COLO829 (cell line): ENCODE measurements at places on chromosomes 7 and 10.

DNA sequence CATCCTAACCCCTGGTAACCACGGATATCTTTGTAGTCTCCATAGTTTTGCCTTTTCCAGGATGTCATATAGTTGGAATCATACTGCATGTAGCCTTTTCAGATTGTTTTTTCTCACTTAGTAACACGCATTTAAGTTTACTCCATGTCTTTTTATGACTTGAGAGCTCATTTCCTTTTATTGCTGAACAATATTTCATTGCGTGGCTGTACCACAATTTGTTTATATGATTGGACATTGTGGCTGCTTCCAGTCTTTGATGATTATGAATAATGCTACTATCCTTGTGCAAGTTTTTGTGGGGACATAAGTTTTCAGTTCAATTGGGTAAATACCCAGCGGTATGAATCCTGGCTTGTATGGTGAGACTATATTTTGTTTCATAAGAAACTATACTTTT, 60.8 kb downstream of the AOAH start:
- DNase-seq, result no peak

GRCh38 chr10:110792476-110793125, 79.1 kb upstream of the PDCD4 start:
- DNase-seq, result peak; percentile 25

- DNase-seq, result no peak
Observed at GRCh38 chr10:89297356-89297755, 4.5 kb upstream of the IFIT2 start.

- no peak for DNase-seq
Observed at GRCh38 chr10:11193001-11193551, 175.4 kb downstream of the CELF2 start.

GRCh38 chr7:43232366-43232765, 119.9 kb downstream of the HECW1 start:
- DNase-seq, result no peak

DNA sequence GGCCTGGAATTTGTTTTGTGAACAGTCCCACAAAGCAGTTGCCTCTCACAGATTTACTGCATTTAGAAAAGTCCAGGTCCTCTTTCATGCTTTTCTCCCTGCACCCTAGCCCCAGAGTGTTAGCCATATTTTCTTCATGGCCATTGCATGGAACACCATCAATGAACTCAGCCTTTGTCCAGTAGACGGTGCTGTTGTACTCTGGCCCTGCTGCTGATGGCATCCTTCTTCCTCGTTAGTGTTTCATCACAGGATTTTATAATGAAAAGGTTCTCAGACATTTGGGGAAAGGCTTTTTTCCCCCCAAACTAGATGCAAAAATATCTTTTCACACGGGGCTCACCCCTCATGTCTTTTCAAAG, 93.0 kb upstream of the SLC25A13 start:
- DNase-seq, result peak; percentile 68

GRCh38 chr10:132691711-132692153, 94.2 kb downstream of the NKX6-2 start:
- DNase-seq, result no peak

GRCh38 chr7:27782849-27783248, 42.9 kb downstream of the TAX1BP1 start:
- DNase-seq, result no peak

DNA sequence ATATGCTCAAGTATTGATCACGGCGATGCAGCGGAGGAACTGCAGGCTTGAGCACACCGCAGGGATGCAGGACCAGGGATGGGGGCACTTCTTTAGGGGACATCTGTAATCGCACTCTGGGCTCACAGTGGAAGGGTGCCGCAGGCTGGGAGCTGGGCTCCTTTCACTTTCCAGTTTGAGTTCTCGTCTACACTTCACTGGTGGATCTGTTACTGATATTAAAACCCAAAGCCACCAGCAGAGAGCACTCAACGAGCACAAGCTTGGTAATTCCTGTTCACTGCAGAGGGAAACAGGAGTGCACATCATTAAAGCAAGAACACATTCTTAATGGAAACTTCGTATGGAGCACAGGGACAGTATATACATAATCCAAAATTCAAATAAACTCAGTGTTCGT, 91.3 kb downstream of the PARD3 start:
- no peak for DNase-seq

GRCh38 chr7:30979027-30979426, 15.3 kb downstream of the GHRHR start:
- DNase-seq, result no peak

GRCh38 chr7:121547544-121548092, 151.5 kb upstream of the FAM3C start:
- DNase-seq, result peak; percentile 88

DNA sequence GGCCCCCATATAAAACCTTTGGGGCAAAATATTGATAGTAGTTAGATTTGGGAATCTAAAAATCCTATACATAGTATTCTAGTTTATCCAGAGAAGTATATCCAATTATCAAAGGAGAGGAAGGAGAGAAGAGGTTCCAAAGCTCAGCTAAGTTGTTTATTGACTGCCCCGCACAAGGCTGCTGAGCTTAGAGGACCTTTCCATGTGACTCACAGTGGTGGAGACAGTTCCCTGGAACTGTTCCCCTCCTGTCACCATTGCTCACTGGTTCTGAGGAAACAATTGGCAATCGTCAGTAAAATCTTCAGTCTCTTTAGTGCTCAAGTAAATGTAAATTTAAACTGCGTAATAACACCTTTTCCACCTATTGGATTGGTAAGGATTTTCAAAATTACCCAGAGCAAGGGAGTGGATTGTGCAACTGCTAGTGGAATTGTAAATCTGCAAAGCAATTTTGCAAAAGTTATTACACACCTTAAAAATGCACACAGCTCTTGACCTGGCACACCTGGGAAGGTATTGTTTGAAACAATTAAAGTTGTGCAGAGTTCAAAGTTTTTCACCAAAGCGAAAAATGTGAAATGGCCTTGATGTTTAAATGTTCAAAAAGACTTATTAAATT, 63.1 kb downstream of the EEPD1 start:
- no peak for DNase-seq

GRCh38 chr7:148211740-148212151, 378.8 kb upstream of the C7orf33 start:
- DNase-seq, result no peak

GRCh38 chr10:33412653-33413361, 78.3 kb upstream of the NRP1 start:
- no peak for DNase-seq

DNA sequence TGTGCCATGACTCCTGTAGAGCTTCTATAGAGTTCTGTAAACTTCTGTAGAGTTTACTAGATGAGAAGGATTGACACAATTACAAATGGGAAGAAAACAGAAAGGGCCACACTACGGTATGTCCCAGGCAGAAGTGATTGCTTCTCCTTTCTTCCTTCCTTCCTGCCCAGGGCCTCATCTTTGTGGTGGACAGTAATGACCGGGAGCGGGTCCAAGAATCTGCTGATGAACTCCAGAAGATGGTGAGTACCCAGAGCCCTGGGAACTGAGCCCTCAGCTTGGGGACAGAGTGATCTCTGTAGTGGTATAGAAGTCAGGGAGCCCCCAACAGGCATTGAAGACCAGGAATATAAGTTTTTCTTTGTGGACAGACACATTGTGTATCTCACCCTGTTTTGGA, 1.7 kb downstream of the ARF5 start:
- DNase-seq, result no peak

DNA sequence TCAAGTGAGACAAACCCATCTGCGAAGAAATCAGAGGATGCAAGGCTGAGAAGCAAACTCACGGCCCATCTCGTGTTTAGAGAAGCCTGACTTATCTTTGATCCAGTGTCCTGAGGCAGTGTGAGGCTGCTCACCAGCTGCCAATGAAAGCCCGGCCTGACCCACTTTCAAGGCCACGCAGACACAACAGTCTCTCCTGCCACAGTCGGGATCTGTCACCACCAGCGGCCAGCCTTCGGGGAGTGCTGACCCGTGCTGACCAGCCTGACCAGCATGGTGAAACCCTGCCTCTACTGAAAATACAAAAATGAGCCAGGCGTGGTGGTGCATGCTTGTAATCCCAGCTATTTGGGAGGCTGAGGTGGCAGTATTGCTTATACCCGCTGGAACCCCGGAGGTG, 7.4 kb upstream of the DNAJB6 start:
- DNase-seq, result no peak

GRCh38 chr10:10259013-10259412, 758.7 kb upstream of the CELF2 start:
- DNase-seq, result no peak

DNA sequence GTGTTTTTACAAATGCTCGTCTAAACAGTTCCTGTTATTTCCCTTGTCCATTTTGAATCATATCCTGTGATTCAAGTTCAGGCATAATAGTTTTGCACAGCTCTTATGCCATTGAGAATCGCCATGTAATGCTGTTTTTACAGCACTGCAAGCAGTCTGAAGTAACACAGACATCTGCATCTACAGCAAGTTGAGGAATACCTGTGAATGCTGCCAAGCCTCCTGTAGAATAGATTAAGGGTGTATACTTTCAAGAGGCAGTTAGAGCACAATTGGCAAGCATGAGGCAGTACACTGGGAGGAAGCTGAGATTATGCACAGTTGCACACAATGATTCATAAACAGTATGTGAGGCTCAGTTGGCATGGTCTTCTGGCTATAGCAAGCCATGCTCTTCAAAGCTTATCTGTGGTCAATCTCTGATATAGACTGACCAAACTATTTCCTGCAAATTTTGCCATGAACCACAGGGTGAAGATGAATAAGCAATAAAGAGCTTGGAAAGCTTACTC, 121.9 kb upstream of the AKR1E2 start:
- DNase-seq, result peak; percentile 40

DNA sequence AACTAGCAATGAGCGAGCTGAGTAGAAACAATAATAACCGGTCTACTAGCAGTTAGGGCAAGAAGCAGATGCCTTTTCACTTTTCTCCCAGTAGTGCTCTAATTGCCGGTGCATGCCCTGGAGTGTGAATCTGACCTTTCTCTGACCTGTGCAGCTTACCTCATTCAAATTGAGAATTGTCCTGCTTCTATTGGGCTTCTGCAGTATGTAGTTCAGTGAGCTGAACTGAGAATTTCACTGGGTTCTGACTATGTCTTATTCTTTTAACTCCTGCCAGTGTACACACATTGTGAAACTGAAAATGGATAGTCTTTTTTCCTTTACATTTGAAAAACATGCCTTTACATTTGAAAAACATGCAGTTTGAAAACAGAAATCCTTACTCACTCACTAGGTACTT, 157.9 kb upstream of the GRM3 start:
- no peak for DNase-seq

DNA sequence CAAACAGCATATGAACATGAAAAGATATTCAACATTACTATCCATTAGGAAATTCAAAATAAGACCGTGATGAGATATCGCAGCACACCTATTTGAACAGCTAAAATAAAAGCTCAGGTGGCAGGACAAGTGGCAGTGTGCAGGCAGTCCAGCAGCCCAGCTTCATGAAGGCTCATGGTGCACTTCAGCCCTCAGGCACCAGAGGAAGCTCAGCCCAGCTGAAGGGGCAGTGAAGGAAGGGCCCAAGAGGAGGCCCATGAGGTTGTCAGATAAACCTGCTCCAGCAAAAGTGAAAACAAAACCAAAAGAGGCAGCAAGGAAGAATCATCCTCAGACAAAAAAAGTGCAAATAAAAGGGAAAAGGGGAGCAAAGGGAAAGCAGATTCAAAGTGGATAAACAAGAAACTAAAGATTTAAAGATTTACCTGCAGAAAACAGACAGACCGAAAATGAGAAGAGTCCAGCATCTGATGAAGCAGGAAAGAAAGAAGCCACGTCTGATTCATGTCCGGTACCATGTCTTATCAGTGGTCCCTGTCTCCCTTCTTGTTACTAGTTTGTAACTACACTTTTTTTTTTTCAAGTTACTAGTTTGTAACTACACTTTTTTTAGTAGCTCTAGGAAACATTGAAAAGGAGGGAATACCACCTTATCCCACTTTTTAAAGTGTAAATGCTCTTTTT, 15.0 kb upstream of the FAM24B start:
- DNase-seq, result no peak

- no peak for DNase-seq
Observed at GRCh38 chr7:31078363-31078990, 26.4 kb downstream of the ADCYAP1R1 start.

GRCh38 chr7:143399151-143399550, 9.5 kb downstream of the EPHA1 start:
- no peak for DNase-seq

DNA sequence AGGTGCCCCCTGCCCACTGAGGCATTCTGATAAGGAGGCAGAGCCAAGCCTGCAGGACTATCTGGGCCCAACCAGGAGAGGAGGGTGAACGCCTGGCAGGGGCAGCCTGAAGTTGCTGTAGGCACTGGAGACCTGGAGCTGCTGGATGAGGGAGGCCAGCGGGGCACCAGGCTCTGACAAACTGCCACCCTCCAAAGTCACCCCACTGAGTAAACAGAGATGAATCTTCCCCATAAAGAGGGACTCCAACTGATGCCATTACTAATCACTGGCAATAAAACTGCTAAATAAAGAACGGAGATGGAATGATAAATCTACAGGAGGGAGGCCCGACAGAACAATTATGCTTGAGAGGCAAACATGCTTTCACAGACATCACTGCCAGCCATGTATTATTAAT, 44.2 kb downstream of the DRGX start:
- no peak for DNase-seq

DNA sequence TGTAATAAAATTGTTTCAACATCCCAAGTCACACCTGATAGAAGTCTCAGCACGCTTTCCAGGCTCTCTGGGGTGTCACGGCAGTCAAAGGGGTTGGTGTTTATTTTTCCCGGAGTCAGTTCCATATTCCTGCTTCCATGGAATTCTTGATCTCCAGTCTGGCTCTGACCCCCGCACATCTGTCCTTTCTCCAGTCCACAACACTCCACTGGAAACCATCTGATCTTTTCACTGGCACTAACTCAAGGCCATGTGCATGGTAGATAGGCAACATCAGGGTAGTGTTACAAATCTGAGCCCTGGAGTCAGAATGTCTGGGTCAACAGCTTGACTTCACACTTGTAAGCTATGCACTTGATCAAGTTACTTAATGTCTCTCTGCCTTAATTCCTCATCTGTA, 176.2 kb downstream of the WDR11 start:
- DNase-seq, result no peak

DNA sequence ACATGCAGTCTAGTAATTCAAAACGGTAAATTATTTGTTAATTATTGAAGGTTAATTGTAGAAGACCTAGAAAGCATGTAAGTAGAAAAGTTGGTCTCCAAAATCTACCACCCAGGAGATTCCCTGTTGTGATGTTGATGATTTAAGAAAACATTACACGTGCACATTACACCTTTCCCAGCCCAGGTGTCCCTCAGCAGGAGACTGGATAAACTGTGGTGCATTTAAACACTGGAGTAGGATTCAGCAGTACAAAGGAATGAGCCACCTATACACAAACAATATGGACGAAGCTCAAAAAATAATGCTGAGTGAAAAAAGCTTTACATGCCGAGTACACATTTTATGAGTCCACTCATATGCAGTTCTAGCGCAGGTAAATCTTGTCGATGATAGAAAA, 109.0 kb upstream of the STARD3NL start:
- DNase-seq, result no peak

DNA sequence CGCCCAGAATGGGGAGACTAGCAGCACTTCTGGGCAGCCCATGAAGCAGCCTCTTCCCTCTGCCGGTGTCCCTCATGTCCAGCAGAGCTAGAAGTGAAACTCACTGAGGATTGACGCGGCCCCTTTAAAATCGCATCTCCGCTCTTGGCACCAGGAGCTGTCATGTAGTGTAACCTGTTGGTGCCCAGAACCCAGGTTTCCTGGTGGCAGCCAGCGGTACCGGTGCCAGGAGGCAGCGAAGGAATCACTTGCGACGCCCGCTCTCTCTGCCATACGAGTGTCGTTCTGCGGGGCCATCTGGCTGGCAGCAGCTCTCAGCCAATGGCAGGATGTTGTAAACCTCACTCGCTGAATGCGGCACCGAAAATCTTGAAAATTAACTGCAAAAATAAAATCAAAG, 82.7 kb downstream of the CUX1 start:
- DNase-seq, result no peak
